ENCODE measurements at places on chromosomes 2 and 18.

GRCh38 chr2:36441065-36441625, 85.6 kb downstream of the CRIM1 start:
- no peak for DNase-seq

DNA sequence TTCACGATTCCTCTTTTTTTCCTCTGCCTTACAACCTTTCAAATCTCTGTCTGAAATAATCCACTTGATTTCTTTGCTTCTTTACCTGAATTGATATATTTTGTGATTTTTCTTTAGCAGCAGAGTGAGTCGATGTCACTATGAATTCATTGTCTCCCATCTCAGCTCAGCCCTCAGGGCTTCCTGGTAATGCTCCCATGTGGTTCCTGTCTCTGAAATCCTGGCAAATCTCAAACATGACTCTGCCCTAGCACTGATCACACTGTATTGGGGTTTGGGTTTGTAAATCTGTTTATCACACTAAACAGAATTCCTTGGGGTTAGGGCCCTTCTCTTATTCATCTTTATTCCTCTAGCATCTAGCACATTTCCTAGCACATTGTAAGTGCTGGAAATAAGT, 43.0 kb upstream of the MSTN start:
- DNase-seq: no peak

- no peak for DNase-seq
Measured at GRCh38 chr18:51425475-51425874, 228.0 kb upstream of the MEX3C start.

DNA sequence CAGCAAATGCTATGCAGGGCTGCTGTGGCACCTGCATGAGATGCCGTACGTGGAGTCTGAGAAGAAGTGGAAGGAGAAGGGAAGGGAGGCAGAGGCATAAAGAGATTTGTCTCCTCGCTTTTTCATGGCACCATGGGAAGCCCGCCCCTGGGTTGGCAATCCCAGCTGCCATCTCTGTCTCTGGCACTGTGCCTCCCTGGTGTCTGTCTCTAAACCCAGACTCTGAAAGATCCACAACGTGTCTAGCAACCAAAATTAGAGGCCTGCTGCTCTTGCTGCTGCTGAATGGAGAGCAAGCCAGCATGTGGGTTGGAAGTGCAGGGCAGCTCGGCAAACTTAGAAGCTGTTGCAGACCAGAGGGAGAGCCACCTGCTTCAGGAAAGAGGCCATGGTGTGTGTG, 53.1 kb downstream of the INO80C start:
- DNase-seq: no peak

DNA sequence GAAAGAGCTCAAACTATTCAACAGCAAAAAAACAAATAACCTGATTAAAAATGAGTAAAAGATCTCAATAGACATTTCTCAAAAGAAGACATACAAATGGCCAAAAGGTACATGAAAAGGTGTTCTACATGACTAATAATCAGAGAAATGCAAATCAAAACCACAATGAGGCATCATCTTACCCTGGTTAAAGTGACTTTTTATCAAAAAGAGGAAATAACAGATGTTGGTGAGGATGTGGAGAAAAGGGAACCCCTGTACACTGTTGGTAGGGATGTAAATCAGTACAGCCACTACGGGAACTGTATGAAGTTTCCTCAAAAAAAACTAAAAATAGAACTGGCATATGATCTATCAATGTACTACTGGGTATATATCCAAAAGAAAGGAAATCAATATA, 39.8 kb upstream of the TMEM163 start:
- no peak for DNase-seq

All from retinal pigment epithelial cell (primary cell).